Stimulated activated CD4-positive, alpha-beta T cell treated with anti-CD3 and anti-CD28 coated beads, Interleukin-2, amount 100 ng/mL, for 48 hours (primary cell): ENCODE measurements at places on chromosomes 3 and 15.

DNA sequence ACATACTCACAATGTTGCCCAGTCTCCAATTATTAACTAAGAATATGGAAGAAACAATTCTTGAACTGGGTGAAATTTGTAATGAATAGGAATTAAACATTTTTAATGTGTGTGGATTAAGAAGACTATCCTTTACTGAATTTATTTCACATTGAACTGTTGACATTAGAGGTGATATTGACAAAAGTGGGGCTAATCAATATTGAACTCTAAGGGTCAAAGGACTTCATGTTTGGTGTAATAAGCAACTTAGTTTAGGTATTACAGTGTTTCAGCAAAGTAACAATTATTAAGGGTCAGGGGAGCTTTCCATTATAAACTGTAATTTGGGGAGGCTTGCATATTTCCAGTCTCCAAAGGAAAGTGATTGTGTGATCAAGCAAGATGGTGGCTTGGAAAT, 16.2 kb upstream of the NANOGP8 start:
- no peak for DNase-seq

DNA sequence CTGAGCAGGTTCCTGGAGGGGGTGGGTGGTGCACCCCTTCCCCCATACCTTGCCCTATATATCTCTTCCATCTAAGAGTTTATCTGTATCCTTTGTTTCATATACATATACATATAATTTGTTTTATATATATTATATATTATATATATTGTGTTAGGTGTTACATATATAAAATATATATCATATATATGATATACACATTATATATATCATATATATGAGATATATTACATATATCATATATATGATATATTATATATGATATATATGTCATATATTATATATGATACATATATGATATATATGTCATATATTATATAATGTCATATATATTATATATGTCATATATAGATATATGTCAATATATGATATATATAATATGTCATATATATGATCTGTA, 31.1 kb downstream of the EXD1 start:
- no peak for DNase-seq

- no peak for DNase-seq
These were observed 45.2 kb downstream of the CMC1 start for GRCh38 chr3:28286595-28286994.

- no peak for DNase-seq
These were observed 600.3 kb upstream of the GOLIM4 start for GRCh38 chr3:168696051-168696450.

DNA sequence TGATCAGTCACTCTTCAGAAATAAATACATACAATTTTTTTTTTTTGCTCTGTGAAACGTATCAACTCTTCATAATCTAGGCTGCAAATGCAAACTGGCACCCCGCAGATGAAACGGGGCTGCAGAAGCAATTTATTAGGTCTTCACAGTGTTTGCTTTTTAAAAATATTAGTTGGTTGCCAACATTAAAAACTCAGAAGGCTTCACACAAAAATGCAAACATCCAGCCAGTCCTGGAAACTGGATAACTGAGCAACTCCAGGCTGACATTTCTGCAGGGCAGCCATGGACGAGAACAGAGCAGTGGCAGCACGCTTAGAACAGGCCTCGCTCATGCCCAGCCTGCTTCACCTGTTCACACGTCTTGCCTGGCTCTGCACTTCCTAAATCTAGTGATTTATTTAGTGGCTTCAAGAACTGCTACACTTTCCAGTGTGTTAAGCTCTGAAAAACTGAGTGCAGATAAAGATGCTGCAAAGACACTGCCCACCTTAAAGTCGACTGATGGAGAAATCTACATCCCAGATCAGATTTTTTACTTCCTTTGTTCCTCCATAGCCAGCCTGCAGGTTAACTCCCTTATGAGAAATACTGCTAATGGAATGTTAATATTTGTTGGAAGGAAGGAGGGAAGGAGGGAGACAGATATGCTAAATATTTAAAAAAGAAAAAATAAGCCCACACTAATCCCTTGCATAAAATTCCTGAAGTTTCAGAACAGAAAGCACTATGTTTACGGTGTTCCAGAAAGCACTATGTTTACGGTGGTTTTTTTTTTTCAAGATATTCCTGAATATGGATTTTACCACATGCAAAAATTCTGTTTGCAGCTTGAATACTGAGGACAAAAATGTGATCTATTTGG, 53.6 kb downstream of the SETMAR start:
- DNase-seq, result no peak

- no peak for DNase-seq
These were observed 41.2 kb downstream of the PCCB start for GRCh38 chr3:136291302-136291701.

GRCh38 chr3:29280404-29281093, at the start of gene RBMS3:
TSS of gene RBMS3 (plus strand) at chr3:29281071.
- DNase-seq, result no peak

DNA sequence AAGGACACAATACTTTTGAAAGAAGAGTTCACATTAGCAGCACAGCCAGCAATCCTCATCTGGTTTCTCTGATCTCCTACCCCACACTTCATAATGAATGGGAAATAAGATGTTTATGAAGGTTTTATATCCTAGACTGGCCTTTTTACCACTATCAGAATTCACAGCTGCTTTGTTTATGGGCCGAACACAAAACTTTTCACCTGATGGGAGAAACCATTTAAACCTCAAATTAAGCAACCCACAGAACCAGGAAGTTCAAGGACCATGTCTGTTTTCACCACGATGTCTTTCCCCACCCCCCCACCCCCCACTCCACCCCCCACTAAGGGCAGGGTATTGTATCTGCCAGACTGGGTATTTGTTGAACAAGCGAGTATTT, 11.3 kb upstream of the SETD5 start:
- DNase-seq, result no peak

DNA sequence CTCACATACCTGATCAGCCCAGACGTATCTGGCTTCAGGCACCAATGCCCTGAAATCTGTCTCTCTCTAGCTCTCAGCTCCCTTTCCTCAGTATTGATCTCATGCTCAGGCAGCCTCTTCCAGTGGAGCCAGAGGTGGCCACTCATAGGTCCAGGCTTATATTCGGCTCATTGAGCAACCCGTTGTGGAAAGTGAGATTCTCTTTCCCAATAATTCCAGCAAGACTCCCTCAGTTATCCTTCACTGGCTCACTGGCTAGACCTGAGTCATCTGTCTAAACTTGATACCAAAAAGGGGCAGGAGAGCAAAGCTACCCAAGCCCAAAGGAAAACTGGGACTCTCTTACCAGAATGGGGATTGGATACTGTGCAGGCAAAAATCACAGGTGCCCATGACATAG, 33.4 kb upstream of the FRMD4B start:
- DNase-seq, result no peak

GRCh38 chr3:170792471-170792870, 77.5 kb downstream of the RPL22L1 start:
- DNase-seq, result no peak

DNA sequence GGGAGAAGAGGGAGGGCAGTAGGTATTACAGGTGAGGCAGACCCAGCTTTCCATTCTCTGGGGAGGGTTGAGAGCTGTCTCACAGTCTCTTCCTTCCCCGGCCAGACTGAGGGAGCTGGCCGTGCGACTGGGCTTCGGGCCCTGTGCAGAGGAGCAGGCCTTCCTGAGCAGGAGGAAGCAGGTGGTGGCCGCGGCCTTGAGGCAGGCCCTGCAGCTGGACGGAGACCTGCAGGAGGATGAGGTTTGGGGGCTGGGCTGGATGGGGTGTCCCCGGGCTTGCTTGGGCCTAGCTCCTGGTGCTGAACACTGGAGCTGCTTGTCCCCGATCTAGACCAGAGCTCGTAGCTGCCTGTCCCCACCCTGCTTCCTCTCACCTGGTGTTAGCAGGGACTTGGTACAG, 4.9 kb downstream of the PLA2G4B start:
- DNase-seq, result no peak

DNA sequence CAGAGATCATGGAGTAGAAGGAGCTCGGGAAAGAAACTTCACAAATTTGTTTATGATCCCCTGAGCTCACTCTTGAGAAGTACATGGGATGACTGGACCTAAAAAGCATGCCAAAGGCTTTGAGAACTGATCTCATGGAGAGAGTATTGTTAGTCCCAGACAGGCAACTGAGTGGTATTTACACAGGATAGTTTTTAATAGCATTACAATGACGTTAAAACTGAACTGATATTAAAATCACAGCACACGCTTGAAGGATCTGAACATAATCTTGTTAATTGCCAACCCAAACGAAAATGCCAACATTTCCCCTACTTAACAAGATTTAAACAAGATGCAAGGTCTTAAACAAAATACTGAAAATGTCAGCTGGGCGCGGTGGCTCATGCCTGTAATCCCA, 113.2 kb upstream of the NLGN1 start:
- DNase-seq, result no peak

DNA sequence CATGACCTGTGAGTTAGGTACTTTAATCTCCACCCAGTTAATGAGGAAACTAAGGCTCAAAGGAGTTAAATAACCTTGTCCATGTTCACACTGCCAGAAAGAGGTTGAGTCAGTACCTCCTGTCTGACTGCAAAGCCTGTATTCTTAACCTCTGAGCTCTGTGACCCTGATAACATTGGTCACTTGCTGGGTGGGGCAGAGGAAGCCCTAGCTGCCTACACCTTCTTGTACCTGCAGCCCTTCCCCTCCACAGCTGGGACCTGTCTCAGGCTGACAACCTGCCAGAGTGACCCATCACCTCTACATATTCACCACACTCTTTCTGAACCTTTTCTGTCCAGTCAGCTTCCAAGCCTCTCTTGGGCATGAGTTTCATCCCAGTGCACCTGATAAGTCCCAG, 106.1 kb upstream of the HES1 start:
- DNase-seq, result no peak

GRCh38 chr3:138594150-138594934, at the start of gene CEP70:
TSS of gene CEP70 (minus strand) at chr3:138594260. CDS start at chr3:138572927, 21,333 bp downstream.
- DNase-seq, result peak; percentile 71

GRCh38 chr3:43270078-43270477, 16.3 kb upstream of the SNRK start:
- DNase-seq, result no peak

- no peak for DNase-seq
These were observed 11.0 kb upstream of the GABPB1 start for GRCh38 chr15:50365971-50366370.

GRCh38 chr15:68196445-68197169, 8.5 kb downstream of the CALML4 start:
- no peak for DNase-seq

DNA sequence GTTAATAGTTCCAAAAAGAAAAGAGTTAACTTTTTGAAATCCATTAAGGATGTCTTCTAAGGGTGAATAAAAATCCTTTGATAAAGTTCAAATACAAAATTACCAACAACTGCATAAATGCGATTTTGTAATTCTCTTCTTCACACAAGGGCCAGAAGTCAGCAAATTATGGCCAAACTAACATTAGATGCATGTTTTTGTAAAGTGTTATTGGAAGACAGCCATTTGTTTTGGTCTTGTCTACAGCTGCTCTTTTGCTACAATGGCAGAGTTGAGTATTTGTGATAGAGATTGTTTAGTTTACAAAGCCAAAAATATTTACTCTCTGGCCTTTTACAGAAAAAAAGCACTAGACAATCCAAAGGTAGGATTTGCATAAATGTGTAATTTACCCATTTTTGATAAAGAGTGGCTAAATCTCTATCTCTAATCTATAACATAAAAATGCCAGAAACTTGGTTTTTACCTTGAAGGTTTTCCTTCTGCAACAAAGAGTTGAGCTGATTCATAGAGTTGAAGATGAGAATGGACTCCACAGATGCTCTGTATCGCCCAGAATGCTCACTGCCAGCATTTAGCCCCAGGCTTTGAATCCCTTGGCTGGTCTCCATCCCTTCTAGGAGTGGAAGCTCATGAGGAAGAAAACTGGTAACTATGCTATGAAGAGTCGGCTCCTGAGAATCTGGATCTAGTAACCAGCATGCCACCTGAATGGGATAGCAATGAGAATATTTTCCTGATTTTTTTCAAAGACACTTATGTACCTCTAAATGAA, 64.5 kb downstream of the POLQ start:
- no peak for DNase-seq

DNA sequence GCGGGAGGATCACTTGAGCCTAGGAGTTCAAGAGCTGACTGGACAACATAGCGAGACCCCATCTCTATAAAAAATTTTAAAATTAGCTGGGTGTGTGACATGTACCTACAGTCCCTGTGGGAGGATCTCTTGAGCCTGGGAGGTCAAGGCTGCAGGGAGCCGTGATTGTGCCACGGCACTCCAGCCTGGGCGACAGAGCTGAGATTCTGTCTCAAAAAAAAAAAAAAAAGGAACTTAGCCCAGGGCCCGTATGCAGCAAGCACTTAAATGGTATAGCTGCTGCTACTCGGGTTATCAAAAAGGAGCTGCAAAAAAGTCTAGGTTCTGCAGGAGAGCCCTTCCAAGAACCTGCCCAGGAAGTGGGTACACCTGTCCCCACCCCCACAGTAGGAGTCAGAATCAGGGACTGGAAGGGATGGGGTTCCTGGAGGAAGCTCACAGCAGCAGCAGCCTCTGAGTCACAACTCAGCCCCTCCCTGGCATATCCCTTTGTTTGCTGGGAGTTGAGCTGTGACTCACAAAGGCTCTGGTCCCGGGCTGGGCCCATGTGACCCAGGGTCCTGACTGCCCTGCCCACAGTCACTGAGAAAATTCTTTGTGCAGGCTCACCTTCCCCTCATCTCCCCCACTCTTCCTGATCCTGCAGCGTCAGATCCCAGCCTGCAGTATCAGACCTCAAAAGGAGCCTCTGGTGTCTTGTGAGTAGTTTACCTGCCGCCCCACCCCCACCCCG, at the start of gene SPATA12:
Gene SPATA12 (plus strand): TSS at position 576 of the 733 bp plus-strand sequence. CDS start 13,031 bp downstream, outside the sequence.
- no peak for DNase-seq

DNA sequence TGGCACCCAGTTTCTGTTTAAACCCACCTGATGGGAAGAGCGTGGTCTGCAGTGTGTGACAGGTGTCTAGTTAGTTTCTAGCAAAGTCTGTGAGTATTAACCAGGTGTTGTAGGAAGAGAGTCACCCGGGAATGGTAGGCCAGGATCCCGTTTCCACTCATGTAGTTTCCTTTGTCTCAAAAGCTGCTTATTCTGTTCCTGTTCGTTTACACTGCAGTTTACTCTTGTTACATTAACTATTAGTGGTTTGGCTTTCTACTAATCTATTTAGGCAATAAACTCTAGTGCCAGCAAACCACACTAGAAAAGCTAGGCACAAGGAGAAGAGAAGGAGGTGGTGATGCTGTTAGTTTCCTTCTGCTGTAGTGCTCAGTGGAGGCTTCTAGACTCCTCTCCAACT, 32.7 kb downstream of the WDR76 start:
- DNase-seq, result no peak

GRCh38 chr15:67072442-67072841, 7.0 kb downstream of the SMAD3 start:
- DNase-seq, result no peak
